Omental fat pad (tissue), 4 donors: ENCODE measurements at places on chromosomes 11 and 22. TPM values are rescaled to one million over a fixed set of nuclear protein-coding genes. Genes with fewer than 3 reads are reported as not detected.

The OSBP2 gene
- total RNA-seq: 1.3 TPM

The SLC22A6 gene
- not detected for total RNA-seq

The GRM5 gene
- total RNA-seq: not detected

The CHST1 gene
- total RNA-seq: 8.4 TPM

The OR52A1 gene
- total RNA-seq: not detected

The MN1 gene
- total RNA-seq: 8.4 TPM

The PRSS23 gene
- 46.3 TPM for total RNA-seq

The USP47 gene
- total RNA-seq: 79.6 TPM

The ZNF280B gene
- total RNA-seq: 0.32 TPM

The RIMBP3B gene
- not detected for total RNA-seq

The CELSR1 gene
- total RNA-seq: 1.3 TPM
